Spinal cord (tissue), 10 donors: ENCODE measurements at places on chromosomes 2 and 18. TPM values are rescaled to one million over a fixed set of nuclear protein-coding genes. Genes with fewer than 3 reads are reported as not detected.

Gene GPR45
- 0.99 TPM for total RNA-seq

Gene ACYP2
- total RNA-seq, result 30.6 TPM

Gene SCLY
- total RNA-seq, result 16.8 TPM

Gene OR6B2
- not detected for total RNA-seq

Gene SERPINB10
- total RNA-seq, result 0.33 TPM

Gene ST6GAL2
- total RNA-seq, result 23.0 TPM

Gene MOCOS
- 0.77 TPM for total RNA-seq

Gene CCDC178
- total RNA-seq, result 1.5 TPM

Gene HOXD1
- total RNA-seq, result 0.66 TPM

DNA sequence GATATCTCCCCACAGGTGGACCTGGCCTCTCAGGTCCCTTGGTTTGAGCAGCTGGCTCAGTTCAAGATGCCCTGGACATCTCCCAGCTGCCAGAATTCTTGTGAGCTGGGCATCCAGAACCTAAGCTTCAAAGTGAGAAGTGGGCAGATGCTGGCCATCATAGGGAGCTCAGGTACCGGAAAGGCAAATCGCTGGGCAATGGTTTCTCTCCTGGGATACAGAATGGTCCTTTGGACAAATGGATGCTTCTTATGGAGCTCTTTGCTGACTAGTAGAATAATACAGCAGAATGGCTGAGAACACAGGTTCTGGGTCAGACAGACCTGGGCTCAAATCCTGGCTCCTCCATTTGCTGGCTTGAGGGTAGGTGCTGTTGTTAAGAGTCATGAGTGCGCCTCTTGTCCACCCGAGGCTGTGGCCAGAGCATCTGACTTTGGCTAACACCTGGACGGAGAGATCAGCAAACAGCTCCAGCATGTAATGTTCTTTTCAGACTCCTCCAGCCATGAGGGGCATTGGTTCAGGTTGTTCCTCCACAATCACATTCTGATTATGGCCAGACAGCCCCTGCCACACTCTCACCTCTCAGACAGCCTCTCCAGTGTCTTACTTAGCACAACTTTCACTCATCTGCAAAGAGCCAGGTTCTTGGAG lies 7.5 kb downstream of the ABCG8 start:
- H3K27ac ChIP-seq, result no peak overlapping the region
- no peaks in the 10 kb centered on the region for H3K27me3 ChIP-seq
- H3K36me3 ChIP-seq, result no peaks in the 10 kb centered on the region
- H3K4me3 ChIP-seq, result no peak overlapping the region
- no peak for DNase-seq

DNA sequence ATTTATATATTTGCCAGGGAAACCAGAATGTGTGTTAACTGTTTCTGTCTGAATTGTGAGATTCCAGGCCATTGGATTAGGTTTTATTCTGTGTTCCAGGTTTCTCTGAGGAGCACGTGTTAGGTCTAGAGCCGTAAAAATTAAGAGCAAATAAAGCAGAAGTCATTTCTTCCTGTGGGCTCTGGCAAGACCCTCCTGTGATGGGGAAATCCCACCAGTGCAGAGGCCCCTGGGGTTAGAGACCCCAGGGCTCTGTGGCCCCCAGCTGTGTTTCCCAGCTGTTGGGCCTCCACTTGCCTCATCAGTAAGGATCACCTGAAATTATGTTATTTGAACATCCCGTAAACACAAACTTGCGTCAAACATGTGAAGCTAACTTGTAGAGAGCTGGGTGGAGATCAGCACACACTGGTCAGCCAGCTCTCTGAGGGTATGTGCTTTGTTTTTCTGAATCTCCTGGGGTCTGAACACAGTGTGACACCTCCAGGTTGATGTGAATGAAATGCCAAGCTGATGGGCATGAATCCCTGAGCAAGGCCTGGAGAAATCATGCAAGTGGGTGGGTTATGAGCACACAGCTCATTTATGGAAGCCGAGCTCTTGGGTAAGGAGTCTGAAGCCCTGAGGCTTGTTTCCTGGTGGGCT lies 50.3 kb downstream of the HK2 start:
- H3K4me1 ChIP-seq, result no peaks in the 10 kb centered on the region
- no peak overlapping the region for H3K4me3 ChIP-seq
- H3K27me3 ChIP-seq, result no peaks in the 10 kb centered on the region
- H3K27ac ChIP-seq, result no peak overlapping the region
- H3K36me3 ChIP-seq, result peaks cover 22% of the 10 kb centered on the region
- no peak for DNase-seq

GRCh38 chr2:32464431-32464830 lies 107.6 kb downstream of the BIRC6 start:
- no peak overlapping the region for H3K4me3 ChIP-seq
- peak; percentile 23 for DNase-seq
- no peaks in the 10 kb centered on the region for H3K4me1 ChIP-seq
- H3K27ac ChIP-seq, result no peak overlapping the region
- H3K36me3 ChIP-seq, result peaks cover 9% of the 10 kb centered on the region

DNA sequence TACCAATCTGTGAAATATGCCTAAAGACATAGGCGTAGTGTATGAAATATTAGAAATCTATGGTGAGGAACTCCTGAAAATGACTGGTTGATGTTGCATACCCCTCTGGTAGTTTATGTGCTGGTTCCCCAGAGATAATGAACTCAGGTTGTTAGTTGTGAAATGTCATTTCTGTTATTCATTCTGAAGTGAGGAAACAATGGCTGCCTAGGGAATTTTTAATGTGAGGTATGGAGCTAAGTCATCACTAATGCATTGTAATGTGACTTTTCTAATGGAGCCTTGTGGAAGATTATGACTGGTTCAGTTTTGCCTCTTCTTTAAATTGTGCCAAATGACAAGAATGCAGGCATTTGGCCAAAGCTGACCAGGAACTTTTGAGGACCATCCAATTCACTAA lies 61.6 kb upstream of the RAB27B start:
- no peaks in the 10 kb centered on the region for H3K36me3 ChIP-seq
- no peaks in the 10 kb centered on the region for H3K4me1 ChIP-seq
- DNase-seq, result no peak
- H3K27ac ChIP-seq, result no peak overlapping the region

DNA sequence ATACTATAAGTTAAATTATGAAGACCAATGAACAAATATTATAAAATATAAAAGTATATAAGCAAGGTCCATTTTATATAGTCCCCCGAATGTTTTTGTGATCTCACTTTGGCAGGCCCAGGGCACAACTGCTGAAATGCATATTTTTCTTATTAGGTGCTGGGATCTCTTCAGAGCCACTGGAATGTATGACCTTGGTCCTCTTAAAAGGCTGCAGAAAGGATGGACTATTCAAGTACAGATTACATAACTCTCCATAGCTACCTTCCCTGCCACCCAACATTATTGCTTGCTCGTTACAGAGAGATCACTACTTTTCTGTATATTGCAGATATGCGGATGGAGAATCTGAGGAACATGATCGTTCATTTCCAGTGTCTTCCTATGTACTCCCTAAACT lies 925.6 kb upstream of the CELF4 start:
- no peaks in the 10 kb centered on the region for H3K36me3 ChIP-seq
- no peak overlapping the region for H3K27ac ChIP-seq
- H3K4me1 ChIP-seq, result no peaks in the 10 kb centered on the region
- no peak for DNase-seq
- H3K4me3 ChIP-seq, result no peak overlapping the region
- no peaks in the 10 kb centered on the region for H3K27me3 ChIP-seq

- no peak for DNase-seq
- H3K4me3 ChIP-seq, result no peak overlapping the region
- no peaks in the 10 kb centered on the region for H3K27me3 ChIP-seq
- no peaks in the 10 kb centered on the region for H3K36me3 ChIP-seq
- no peak overlapping the region for H3K27ac ChIP-seq
Measured at GRCh38 chr18:28372186-28372585, 195.3 kb upstream of the CDH2 start.

GRCh38 chr18:2900684-2901422 lies 54.0 kb downstream of the EMILIN2 start:
- H3K27ac ChIP-seq, result peak overlapping the region; percentile 85
- no peak overlapping the region for H3K4me3 ChIP-seq
- no peaks in the 10 kb centered on the region for H3K36me3 ChIP-seq
- peaks cover 14% of the 10 kb centered on the region for H3K4me1 ChIP-seq

- H3K4me1 ChIP-seq, result no peaks in the 10 kb centered on the region
- no peak for DNase-seq
- peaks cover 4% of the 10 kb centered on the region for H3K36me3 ChIP-seq
Measured at GRCh38 chr2:203195331-203196036, 43.3 kb upstream of the CYP20A1 start.

DNA sequence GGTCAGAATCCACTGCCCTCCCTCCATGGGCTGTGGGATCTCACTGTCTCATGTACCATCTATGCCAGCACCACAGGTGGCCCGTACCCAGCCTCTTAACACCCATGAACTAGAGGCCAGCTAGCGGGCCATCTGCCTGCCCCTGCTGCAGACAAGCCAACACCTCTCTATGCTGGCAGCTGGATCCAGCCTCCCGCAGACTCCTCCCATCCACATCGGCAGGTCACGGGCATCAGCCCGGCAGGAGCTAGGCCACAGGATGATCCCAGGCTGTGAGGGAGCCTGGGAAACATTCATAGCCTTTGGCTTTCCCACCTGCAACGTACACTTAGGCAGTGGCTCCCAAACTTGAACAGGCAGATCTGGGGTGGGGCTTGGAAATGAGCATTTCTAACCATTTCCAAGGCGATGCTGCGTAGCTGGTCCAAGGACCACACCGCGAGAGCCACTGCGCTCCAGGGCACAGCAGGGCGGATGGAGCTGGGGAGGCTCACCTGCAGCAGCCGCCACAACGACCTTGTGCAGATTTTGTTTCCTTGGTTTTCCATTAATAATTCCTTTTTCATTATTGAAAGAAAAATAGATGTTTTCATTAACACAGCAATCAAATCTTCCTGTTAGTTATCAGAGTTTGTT lies 114.7 kb downstream of the KCNF1 start:
- no peak for DNase-seq
- H3K27me3 ChIP-seq, result no peaks in the 10 kb centered on the region
- H3K27ac ChIP-seq, result no peak overlapping the region
- H3K4me1 ChIP-seq, result peaks cover 9% of the 10 kb centered on the region
- no peaks in the 10 kb centered on the region for H3K36me3 ChIP-seq
- no peak overlapping the region for H3K4me3 ChIP-seq

DNA sequence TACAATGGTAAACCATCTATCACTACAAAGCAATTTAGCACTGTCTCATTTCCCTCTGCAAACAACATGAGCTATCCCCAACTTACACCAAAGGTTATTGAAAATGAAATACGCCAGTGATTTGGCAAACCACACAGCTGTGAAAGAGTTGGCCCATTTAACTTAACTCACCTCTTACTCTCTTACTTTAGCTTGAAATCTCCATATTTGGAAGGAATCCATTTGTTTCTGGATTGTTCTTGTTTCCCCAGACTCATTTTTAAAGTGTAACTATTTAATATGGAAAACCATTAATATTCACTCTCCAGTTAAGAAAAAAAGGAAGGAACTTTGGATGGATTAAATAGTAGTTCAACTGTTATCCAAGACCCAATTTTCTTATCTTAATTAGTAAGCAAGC lies 93.7 kb upstream of the TRIB2 start:
- DNase-seq, result no peak
- H3K36me3 ChIP-seq, result no peaks in the 10 kb centered on the region
- H3K27me3 ChIP-seq, result no peaks in the 10 kb centered on the region
- no peak overlapping the region for H3K27ac ChIP-seq
- H3K4me3 ChIP-seq, result no peak overlapping the region
